ENCODE measurements at places on chromosomes 2 and 18.

GRCh38 chr2:149586898-149587219 is 716 bp downstream of the MMADHC start:
- no peak for DNase-seq

DNA sequence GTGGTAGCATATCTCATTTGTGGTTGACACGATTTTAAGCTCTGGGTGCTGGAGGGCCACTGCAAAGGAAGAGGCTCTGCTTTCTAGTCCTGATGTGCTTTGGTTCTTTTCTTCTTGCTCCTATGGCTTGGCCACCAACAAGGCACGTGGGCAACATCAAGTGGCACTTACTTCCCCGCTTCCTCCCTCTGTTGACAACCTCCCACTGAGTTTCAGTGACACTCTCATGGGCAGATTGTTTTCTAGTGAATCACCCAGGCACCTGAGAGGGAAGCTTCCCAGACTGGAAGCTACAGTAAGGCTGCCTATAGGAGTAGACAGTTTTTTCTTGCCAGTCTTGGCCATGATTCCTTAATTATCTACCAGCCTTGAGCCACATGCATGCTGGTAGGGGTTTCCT is 89.0 kb downstream of the NBAS start:
- no peak for DNase-seq

DNA sequence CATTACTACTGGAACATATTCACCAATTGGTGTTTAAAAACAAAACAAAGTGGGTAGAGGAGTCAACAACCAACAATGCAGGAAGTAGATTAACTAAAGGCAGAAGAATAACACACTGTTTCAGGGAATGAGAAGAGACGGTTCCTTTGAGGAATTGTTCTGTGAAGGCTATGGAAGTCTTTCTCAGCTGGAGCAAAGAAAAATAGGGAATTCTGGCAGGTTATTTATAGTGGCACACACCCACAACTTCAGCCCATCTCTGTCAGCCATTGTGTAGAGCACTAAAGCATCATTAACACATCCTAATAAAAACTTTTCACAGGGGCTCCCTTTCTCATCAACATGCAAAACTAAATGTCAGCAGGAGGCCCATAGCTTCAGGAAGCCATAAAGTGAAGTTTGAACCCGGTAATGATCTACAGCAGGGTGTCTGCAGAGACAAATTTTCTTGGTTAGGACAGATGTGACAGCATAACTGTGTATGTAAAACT is 113.6 kb downstream of the CDH2 start:
- no peak for DNase-seq

DNA sequence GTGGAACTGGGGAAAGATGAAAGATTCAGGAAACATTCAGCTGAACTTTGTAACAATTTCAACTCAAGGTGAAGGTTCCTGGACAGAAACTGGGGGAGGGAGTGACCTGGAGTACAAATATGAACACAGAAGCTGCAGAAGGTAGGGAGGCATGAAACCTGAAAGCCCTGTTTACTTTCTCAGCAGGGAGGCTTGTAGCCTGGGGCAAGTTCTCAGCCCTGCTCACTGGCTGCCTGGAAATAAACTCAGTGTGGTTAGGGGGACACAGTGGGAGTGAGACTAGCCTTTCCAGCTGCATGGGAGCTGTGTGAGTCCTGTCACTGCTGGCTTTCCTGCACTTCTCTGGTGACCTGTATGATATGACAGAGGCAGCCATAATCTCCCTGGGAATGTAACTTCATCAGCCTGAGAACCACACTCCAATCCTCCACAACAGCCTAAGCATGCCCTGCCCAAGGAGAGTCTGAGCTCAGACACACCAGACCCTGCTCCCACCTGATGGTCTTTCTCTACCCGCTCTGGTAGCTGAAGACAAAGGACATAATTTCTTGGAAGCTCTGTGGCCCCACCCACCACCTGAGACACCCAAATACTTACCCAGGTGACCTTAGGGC is 77.0 kb downstream of the ZSWIM2 start:
- no peak for DNase-seq

DNA sequence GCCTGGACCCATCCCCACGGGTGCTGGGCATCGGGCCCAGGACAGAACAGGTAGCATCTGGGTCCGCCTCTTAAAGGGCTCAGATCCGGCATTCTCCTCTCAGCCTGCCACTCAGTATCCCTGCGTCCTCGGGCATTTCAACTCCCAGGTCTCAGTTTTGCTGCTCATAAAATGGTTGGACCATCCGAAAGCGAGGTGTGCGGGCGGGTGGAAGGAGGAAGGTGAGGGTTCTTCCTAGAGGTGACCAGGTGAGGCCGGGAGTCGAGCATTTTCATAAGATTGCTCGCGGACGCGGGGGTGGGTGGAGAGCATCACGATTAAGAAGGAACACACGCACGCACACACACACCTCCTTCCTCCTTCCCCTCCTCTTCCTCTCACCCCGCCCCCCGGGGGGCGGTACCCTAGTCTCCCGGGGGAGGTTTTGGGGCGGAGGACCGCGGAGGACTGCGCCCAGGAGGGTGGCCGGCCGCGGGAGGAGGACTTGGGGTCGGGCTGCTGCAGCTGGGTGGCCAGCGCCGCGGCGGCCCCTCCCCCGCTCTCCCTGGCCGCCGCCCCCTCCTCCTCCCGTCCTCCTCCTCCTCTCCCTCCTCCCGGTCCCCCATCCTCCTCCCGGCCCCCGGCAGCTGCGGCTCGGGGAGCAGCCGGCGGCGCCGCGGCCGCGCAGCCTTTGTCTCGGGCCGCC is 97.9 kb upstream of the GPR45 start:
- DNase-seq, result no peak

- no peak for DNase-seq
Measured at GRCh38 chr18:12593866-12594265, 64.0 kb downstream of the SPIRE1 start.

DNA sequence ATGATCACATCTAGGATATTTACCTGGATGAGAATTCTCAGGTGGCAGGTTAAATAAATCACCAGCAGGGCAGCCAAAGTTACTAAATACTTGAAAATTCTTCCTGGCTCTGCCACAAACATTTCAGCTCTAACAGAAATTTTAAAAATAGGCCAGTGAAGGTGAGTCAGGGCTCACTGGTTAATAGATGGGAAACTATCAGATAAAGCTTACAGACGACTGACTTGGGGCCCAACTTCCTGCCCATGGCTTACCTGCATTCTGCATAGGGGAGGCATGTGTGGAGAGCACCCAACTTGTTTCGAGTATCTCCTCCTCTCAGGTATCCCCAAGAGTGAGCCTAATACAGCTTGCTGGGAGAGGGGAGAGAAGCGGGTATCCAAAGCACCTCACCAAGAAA is 57.8 kb downstream of the SPRED2 start:
- DNase-seq, result no peak

DNA sequence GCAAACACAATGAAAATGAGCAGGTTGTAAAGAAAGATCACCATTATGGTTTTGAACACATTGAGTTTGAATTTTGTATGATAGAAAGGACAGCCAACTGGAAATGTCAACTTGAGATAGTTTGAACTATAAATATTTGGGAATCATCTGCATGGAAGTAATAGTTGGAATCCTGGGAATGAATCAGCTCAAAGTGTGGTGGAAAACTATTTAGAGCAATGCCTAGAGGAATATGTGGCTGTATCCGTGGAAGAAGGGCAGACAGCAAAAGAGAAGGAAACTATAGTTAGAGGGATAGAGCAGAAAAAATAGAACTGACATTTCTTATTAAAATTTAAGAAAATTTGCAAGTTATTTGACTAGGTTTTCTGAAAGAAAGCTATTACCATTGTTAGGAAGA is 112.5 kb upstream of the OTX1 start:
- no peak for DNase-seq

DNA sequence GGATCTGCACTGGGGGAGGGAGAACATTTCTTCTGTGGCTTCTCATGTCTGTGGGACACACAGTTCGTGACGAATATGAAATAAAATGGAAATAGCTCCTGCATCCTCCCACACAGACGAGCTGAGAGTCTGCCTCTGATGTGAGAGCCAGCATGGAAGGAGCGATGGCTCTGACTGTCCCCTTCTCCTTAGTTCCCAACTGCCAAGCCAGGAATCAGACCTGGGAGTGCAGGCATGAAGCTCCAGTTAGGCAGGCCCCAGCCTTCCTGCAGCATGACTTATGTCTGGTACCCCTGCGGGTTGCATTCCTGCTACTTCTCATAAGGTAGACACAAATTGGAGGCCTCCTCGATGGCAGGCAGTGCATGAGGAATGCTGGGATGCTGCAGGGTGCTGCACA is 56.2 kb downstream of the PRKCE start:
- no peak for DNase-seq

DNA sequence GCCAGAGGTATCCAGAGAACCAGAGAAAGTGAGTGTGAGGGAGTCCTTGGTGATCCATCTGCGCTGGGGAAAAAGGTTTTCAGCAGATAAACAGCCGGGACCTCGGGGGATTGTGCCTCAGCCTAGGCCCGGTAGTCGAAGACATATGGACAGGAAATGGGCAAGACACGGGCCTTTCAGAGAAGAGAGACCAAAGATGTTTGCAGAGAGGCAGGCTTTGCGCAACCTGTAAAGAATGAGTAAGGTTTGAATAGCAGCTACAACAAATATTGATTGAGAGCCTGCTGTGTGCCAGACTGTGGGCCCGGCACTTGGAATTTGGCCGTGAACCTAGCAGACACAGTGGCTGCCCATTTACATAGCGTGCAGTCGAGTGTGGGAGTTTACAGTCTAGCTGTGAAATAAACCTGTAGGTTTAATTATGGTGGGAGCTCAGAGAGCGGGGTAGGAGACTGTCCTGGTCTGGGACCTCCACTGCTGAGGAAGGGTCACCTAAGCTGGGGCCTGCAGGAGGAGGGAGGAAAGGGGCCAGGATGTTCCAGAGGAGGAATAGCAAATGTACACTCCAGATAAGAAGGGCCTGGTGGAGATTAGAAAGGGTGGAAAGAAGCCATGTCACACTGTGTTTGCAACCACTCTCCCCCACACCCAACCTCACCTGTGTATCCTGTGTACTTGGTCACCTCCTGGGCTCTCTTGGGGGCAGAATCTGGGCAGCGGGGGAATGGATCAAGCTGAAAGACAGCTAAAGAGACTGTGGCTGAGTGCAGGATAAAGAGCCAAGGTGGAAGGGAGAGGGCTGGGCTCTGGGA is 3.0 kb downstream of the SH2D6 start:
- no peak for DNase-seq

- DNase-seq, result no peak
Measured at GRCh38 chr2:6442252-6442985, 423.3 kb downstream of the CMPK2 start.

- no peak for DNase-seq
Measured at GRCh38 chr2:10435820-10436204, 12.3 kb downstream of the ODC1 start.

- no peak for DNase-seq
Measured at GRCh38 chr2:65639156-65639864, 206.9 kb upstream of the SPRED2 start.

GRCh38 chr2:47223980-47224379 is 68.9 kb upstream of the STPG4 start:
- no peak for DNase-seq

- peak; percentile 61 for DNase-seq
Measured at GRCh38 chr2:160429248-160430000, 64.2 kb downstream of the RBMS1 start.

- DNase-seq, result no peak
Measured at GRCh38 chr2:112201696-112202430, 53.0 kb downstream of the ZC3H8 start.

DNA sequence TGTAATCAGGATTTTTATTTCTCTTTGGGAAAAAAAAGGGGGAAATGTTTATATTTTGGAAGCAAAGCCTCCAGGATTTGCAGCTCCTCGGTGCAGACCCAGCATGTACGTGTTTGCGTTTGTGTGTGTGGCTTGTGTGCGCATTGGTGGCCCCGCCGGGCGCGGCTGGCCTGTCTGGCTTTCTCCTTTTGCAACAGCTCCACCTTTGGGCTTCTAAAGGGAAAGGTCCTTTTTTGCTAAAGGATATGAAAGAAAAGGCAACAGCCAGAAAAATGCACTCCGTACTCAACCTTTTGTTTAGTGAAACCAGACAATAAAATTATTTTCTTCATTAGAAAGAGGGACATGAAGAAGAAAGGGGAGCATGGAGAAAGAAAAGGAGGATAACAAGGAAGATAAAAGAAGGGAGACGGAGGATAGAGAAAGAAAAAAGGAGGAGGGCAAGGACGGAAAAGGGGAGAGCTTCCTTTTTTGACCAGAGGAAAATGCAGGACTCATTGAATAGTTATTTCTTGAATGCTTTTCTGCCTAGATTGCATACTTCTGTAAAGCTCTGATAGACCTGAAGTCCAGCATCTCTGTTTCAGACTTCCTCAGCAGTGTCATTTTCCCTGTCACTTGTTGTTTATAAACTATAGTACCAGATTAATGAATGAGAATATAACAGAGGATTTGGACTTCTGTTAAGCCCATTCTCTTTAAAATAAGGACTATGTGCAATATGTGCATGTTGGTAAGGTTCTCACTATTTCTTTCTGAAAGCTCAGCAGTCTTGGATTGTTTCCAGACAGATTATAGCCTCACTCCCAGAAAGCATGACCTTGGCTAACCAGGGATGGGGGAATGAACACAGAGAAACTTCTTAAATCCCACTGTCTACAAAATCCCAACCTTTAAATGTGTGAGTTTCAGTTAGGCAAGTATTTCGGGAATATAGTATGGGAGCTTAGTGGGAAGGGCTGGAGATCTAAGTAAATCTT is 563.1 kb upstream of the PIK3C3 start:
- no peak for DNase-seq

DNA sequence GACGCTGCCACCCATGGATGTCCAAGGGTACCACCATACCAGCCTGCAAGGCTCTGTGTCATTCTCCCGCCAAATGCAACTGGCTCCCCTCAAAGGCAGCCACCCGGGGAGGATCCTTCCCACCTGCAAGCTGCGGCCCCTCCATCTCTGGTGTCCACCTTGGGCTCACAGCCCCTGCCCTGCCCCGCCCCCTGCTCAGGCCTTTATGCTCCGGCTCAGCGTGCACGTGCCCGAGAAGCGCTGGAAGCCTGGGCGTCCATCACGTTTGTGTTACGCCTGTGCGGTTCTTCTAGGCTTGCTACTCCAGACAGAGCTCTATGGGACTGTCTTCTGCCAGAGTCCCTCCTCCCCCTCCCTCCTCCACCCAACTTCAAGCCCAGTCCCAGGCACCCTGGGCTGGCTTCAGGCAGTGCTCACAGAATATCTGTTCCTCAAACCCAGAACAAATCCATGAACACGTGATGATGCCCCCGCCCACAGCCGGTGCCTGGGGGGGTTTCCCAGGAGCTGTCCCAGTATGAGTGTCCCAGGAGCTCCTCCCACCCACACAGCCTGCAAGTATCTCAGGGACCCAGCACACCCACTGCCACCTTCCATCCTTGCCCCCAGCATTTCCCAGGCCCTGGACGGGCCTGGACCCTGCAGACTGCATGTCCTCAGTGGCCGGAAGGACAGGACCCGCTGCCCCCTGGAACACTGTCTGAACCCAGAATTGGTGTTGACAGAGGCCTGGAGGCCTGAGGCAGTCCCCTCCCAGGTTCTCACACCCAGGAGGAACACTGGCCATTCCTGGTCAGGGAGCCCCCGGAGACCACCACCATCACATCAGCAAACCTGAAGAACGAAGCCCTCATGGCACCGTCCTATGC is 30.3 kb downstream of the KIF1A start:
- no peak for DNase-seq

DNA sequence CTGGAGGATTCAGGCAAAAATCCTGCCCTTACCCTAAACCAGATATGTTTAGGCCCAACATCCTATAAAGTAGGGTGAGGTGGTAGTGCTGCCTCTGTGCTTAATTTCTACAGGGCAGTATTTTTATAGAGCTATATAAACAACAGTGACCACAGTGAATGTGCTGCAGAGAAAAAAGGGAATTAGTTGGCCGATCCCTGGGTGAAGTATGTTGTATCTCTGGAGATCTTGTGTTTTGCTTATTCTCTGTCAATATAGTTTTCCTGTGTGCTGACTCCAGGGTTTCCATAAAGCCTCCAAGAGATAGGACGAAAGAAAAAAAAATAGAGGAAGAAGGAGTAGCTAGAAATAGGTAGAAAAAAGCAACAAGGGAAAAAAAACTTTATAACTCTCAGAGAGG is 88.9 kb upstream of the THOC1 start:
- DNase-seq, result no peak
